HFFc6 (cell line): ENCODE measurements at places on chromosomes 6 and 20.

GRCh38 chr6:125357515-125358256, 55.9 kb upstream of the HDDC2 start:
- no peak for DNase-seq

GRCh38 chr6:28462401-28462800, 19.1 kb upstream of the ZSCAN23 start:
- DNase-seq, result no peak

GRCh38 chr6:41557335-41557734, 11.2 kb downstream of the FOXP4 start:
- DNase-seq, result no peak

GRCh38 chr20:60583741-60584140, 625.5 kb downstream of the CDH26 start:
- no peak for DNase-seq

- no peak for DNase-seq
Measured at GRCh38 chr6:28003059-28003458, 46.0 kb downstream of the OR2B6 start.
